Activated CD4-positive, CD25-positive, alpha-beta regulatory T cell (primary cell): ENCODE measurements at places on chromosomes 16 and 17.

DNA sequence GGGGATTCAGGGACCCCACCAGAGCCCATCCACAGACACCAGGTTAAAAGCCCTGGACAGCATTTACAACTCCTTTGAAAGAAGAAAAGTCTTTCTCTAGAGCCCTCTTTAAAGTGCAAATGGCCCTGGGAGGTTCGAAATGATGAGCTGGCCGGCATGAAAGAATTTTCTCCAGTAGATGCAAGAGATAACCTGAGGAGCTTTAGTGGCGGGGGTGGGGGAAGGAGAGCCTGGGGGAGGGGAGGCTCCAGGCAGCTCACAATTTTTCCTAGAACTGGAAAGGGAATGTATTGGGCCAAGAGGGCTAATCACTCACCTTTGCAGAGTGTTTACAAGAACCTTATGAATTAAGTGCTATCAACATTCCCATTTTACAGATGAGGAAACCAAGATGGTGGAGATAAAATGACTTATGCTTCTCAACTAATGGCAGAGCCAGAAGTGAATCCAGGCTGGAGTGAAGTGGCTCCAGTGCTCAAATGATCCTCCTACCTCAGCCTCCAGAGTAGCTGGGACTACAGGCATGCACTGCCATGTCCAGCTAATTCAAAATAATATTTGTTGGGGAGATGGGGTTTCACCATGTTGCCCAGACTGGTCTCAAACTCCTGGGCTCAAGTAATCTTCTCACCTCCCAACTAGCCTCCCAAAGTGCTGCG lies 4.2 kb upstream of the CDH1 start:
- no peak for DNase-seq

GRCh38 chr16:27745348-27745747 lies 195.4 kb downstream of the KATNIP start:
- DNase-seq = no peak

- no peak for DNase-seq
Measured at GRCh38 chr16:20404637-20405036, at the start of gene PDILT. PDILT (minus strand) TSS chr16:20404737; CDS start chr16:20399300, 5,437 bp downstream.

- no peak for DNase-seq
Measured at GRCh38 chr16:55091213-55091870, 160.7 kb downstream of the IRX5 start.

- no peak for DNase-seq
Measured at GRCh38 chr16:47073223-47074155, 70.3 kb downstream of the NETO2 start.

GRCh38 chr16:29821643-29822115 lies 1.4 kb downstream of the MVP start:
- no peak for DNase-seq

DNA sequence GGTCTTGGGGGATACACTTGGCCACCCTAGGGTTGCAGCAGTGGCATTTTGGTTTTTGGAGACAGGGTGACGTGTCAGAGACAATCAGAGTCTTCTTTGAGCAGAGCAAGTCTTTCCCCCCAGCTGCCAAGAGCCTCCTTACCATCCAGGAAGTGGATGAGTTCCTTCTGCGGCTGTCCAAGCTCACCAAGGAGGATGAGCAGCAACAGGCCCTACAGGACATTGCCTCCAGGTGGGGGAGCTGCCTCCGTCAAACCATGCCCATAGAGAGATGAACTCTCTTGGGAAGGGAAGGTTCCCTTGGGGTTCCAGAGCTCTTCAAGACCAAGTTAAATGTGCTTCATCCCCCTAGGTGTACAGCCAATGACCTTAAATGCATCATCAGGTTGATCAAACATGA lies 11.3 kb downstream of the LIG3 start:
- DNase-seq = no peak

DNA sequence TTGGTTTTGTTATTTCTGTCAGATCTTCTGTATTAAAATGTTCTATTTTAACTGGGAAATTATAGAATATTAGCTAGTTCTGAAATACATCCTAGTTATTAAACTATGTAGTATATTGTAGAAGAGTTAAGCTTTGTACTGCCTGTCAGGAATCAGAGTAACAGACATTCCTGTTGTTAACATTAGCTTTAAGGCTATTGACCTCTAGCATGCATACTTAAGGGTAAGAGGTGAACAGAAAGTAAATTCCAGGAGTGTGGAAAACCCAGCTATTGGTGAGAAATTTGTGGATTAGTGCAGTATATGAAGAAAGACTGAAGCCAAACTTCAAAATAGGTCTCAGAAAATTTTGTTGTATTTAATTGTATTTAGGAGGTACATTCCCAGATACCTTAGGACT lies 111.3 kb downstream of the CHD9 start:
- DNase-seq = no peak

- DNase-seq = no peak
Measured at GRCh38 chr16:86103320-86103719, 204.4 kb downstream of the IRF8 start.

GRCh38 chr16:10946308-10946707 lies 1.9 kb downstream of the CLEC16A start:
- no peak for DNase-seq

DNA sequence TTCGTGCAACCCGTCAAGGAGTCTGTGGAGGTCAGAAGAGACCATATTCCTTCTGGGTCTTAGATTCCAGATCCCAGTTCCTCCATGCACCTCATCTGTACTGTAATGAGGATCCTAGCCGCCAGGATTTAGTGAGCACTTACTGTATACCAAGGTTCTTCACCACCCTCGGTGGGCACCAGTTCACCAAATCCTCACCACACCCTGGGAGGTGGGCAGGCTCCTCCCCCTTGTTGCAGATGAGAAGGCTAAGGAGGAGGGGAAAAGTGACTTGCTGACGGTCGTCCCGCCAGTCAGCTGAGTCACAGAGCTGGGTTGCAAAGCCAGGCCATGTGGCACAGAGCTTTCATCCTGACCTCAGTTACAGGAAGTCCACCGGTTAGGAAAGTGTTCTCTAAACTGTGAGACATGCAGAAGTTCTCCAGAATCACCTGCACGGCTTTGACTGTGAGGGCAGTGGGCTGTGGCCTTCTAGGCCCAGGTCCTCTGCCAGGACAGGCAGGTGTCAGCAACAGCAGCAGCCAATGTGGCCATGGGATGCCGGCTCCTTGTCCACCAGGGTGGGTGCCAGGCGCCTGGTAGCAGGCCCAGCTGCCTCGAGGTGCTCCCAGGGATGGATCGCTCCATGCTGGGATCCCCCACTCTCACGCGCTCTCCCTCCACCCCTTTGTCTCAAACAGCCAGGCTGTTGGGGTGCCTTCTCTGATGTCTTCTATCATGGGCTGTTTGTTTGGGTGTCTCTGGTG lies 240.3 kb upstream of the GSE1 start:
- no peak for DNase-seq

DNA sequence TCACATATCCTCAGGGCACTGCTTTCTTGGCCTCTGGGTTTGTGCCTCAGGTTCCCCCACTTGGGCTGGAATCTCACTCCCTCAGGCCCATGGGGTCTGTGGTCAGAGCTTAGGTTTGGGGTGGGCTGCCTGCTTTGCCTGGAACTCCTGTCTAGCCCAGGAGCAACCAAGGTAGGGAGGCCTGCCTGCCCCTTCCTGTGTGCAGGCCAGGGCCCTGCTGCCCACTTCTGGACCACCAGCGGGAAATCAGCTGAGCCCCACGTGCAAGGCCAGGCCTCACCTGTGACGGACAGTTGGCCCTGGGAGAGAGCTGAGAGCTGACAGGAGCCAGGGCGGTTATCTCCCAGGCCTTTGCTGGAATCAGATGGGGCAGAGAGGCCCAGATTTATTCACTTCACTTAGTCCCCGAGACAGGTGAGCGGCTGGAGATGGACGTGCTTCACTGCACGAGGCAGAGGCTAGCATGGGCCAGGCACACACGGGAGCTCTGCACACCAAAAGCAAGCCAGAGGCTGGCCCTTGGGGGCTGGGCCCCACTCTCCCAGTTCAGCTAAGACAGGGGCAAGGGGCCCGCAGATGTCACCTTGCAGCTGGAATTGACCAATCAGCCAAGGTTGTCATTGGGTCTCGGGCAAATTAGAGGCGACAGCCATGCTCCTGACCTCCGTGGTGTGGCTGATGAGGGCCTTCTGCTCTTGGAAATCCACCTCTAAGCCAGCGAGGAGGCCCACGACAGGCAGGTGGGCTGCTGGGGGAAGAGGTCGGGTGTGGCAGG lies 49.9 kb upstream of the DOC2B start:
- DNase-seq = no peak

DNA sequence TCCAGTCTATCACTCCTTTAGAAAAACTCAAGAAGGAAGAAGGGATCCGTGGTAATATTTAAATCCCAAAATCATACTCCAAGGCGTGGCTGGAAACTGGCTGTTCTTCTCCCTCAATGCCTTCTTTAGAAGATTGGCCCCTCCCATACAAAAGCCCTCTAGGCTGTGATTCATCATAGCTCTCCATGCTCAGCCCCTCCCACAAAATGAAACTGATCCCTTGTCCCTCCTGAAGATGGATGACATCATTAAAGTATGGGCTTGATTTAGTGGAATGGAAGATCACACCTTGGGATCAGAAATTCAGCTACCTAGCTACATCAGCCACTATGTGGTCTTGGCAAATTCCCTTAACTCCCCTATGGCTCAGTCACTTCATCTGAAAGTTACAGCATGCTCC lies 4.1 kb downstream of the GRIN2A start:
- no peak for DNase-seq

DNA sequence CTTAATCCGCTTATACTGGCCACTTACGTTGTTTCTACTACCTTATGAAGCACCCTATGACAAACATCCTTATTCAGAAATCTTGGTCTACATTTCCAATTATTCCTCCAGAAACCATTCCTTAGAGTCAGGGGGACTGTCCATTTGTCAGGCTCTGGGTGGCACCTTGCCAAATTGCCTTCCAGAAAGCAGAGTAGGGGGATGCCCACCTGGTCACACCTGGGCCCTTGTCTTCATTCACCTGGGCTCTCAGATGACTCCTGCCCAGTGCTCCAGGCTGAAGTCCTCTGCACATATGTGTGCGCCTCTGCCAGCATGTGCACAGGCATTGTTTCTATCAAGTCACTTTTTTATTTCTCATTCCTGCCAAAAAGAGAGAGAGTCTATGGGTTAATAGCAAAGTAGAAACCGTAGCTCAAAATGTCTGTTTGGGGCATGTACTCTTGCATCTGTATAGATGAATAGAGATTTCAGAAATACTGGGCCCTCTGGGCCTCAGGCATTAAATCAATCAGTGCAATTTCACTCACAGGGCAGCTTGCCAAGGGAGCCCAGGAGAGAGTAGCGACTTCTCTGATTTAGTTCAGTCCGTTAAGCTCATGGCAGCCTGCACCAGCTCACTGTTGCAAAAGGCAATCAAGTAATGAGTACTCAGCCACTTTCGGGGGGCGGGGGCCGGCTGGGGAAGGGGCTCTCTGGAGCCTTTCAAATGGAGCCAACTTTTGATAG lies 104.7 kb downstream of the SOCS1 start:
- DNase-seq = no peak

DNA sequence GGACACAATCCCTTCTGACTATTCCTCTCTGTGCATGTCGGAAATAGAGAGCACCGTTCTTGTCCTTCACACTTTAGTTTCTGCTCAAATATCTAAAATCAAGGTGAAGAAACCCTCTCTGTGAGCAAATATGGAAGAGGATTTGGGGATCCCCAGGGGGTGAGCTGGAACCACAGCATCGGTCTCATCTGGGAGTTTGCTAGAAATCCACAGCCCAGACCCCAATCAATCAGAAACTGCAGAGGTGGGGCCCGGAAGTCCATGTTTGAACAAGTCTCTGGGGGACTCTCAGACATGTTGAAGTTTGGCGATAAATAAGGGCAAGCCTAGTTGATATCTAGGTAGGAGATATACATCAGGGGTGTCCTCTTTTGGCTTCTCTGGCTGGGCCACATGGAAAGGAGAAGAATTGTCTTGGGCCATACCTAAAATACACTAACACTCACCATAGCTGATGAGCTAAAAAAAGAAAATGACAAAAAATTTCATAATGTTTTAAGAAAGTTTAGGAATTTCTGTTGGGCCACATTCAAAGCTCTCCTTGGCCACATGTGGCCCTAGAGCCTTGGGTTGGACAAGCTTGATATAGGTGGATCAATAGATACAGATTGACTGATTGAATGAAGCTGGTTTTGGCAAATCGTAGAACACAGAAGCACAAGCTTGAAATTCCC lies 168.0 kb upstream of the FOXF1 start:
- DNase-seq = no peak

- DNase-seq = no peak
Measured at GRCh38 chr17:43034894-43035293, 9.9 kb downstream of the RND2 start.

DNA sequence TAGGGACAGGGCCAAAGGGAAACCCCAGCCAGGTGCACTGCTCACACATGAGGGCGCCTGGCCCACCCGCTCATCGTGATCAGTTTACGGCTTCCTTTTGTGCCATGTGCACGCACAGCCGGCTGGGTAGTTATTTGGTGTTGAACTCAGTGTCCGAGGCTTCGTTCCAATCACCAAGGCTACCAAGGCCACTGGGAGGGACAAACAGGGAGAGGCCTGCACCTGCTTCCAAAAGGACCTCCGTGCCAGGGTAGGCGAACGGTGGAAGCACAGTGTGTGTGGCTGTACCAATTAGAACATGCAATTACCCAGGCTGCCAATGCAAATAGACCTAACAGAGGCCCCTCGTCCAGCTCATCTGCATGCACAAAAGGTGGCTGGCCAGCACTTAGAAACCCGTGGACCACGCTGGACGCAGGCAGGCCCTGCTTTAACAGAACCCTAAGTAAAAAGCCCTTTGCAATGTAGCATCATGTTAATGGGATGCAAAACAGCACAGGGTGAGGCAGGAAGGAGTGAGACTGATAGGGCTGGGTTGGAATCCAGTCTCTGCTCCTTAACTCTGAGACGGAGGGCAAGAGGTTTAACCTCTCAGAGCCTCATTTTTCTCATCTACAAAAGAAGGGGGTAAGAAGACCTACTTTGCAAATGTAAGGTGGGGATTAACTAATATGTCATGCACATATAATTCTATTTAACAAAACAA lies 204.0 kb downstream of the XYLT1 start:
- DNase-seq = no peak

DNA sequence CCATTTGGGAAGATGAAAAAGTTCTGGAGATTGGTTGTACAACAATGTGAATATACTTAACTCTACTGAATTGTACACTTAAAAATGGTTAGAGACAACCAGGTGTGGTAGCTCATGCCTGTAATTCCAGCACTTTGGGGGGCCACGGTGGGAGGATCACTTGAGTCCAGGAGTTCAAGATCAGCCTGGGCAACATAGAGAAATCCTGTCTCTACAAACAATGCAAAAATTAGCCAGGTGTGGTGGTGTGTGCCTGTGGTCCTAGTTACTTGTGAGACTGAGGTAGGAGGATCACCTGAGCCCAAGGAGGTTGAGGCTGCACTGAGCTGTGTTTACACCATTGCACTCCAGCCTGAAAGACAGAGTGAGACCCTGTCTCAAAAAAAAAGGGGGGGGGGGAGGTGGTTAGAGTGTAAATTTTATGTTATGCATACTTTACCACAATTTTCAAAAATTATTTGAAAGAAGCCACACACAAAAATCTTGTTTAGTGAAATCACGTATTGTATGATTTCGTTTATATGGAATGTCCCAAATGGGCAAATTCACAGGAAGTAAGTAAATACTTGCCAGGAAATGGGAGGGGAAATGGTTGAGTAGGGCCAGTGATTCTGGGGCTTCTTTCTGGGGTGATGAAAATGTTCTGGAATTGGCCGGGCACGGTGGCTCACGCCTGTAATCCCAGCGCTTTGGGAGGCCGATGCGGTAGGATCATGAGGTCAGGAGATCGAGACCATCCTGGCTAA lies 37.1 kb upstream of the AMZ2 start:
- DNase-seq = no peak

- no peak for DNase-seq
Measured at GRCh38 chr16:19874026-19874425, 10.6 kb downstream of the GPRC5B start.
